ENCODE measurements at places on chromosomes 2 and 18.

- DNase-seq, result no peak
Observed at GRCh38 chr18:74529378-74529777, 4.9 kb upstream of the CNDP1 start.

GRCh38 chr2:125274718-125275117 is 1249.6 kb downstream of the CNTNAP5 start:
- no peak for DNase-seq

GRCh38 chr2:110674620-110675555 is 3.0 kb downstream of the BUB1 start:
- peak; percentile 26 for DNase-seq

DNA sequence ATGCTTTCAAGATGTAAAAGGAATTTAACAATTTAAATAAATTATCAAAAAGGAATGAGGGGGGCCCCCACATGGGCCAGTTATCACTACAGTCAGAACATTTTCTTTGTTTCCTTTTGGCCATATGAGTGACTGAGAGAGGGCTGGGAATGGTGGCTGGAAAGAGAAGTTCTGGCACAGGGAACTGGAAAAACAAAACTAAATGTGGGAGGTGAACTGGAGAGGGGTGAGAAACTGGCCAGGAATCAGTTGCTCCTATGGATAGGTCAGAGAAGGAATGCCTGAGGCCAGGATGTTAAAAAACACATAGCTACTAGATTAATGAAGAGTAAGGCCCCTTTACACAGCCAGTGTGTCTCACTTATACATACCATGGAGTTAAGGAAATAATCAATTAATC is 121.0 kb downstream of the RBMS1 start:
- no peak for DNase-seq

- DNase-seq, result no peak
Observed at GRCh38 chr2:239166201-239166834, 234.5 kb downstream of the HDAC4 start.

DNA sequence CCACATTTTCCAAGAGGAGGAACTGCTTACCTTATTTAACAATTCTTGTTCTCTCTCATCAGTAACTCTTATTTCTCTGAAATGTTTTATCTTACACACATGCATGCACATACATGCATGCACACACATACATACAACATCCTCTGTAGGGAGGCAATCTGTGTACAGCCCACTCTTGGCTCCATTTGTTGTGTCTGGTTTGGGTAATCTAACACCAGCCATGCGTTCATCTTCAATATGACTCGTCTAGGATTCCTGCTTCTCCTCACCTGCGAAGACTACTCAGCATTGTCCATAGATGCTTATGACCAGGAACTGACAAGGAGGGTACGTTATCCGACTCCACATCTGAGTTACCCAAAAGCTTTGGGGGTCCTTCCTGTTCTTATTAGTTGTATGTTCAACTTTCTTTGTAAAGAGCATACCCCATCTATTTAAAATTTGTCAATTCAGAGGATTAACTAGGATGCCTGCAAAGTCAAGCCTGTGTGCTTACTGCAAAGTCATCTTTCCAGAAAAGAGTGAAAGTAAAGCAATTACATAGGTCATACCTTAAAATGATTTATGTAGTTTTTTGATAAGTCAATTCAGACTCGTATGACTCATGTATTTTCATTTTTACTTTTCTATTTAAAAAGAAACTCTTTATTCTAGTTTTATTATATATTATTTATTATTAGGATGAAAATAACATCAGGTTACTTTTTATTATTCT is 18.2 kb downstream of the LYPD6B start:
- DNase-seq, result no peak

DNA sequence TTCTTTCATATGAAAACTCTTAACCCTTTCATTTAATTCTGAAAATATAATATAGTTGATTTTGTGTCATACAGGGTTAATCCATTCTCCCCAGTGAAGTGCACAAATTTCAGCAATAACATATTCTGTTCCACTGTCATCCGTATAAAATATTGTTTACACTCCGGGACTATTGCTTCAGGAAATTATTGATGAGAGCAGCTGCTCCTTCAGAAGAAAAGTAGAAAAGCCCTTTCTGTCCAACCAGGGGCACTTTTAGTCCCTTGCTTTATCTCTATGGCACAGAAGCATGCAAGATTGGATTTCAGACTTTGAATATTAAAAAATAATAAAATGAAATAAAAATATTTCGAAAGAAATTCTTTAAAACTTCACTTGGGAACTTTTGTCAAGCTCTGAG is 535.7 kb upstream of the SLC39A10 start:
- DNase-seq, result no peak

- DNase-seq, result peak; percentile 23
Observed at GRCh38 chr18:31244771-31245394, 73.1 kb upstream of the DSG1 start.

DNA sequence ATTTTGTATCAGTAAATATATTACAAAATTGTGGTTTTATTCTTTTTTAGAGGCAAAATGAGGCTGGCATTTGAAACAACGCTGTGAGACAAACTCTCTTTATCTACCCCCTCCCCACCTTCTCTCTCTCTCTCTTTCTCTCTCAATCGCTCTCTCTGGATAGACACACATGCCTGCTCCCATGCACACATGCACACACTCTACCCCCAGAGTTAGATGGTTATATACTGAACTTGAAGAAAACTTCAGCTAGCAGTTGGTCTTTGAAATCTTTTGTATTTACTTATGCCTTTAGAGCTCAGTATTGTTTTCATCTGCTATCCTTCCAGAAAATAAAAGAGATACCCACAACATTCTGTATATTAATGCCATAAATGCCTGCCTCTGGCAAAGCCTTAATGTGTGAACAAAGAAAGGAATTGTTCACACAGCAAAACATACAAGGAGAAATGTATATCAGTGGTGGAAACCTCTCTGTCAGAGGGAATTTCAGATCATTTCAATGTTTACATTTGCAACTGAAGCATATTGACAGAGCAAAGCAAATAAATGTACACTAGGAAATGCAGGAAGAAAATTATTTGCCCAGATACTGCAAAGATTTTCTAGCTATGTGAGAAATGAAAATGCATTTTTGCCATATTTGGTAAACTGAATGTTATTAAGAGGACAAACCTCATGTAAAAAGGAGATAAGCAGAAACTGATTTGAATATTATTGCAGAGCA is 217.0 kb upstream of the UBE2E3 start:
- no peak for DNase-seq

- no peak for DNase-seq
Observed at GRCh38 chr2:229099231-229099630, 171.9 kb downstream of the PID1 start.

GRCh38 chr18:26416652-26417150 is 131.7 kb downstream of the KCTD1 start:
- no peak for DNase-seq

- peak; percentile 32 for DNase-seq
Observed at GRCh38 chr2:29921560-29921915, at the start of gene ALK. Gene ALK, minus strand, starts transcription at chr2:29921586. Its CDS starts 927 bp downstream, at chr2:29920659.

GRCh38 chr2:140604788-140605187 is 1526.0 kb downstream of the LRP1B start:
- DNase-seq, result no peak

- peak; percentile 75 for DNase-seq
Observed at GRCh38 chr2:208025037-208025813, at the start of gene PLEKHM3. Gene PLEKHM3, minus strand, starts transcription at chr2:208025527. Its CDS starts 23,888 bp downstream, at chr2:208001639.

DNA sequence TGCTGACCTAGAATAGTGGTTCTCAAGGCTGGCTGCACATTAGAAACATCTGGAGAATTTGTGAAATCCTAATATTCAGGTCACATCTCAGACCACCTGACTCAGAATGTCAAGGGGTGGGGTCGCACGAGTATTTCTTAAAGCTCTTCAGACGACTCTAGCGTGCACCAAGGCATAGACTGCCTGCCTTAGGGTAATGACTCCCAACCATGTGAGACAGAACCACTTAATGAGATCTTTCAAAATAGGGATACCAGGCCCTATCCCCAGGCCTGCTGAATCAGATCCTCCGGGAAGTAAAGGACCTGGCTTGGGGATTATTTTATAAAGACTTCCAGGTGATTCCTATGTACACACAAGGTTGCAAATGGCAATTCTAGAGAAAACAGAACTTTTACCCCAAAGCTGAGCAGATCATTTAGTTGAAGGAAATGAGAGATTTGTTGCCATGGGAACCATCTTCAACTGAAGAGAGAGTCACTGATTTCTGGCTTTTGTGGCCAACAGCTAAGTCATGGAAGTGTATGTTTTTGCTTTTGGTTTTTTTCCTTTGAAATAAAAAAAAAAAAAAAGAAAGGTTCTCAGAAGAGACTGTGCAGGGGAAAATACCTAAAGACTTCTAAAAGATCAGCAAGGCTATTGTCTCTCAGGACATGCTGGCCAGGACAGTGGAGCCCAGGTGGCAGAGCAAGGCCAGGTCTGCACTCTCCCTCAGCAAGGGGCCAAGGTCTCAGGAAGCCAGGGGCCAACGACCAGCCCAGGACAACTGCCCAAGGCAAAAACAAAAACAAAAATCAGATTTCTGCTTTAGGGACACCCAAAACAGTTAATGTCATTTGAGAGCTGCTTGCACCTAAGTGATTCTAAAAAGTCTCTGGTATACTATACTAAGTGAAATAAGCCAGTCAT is 15.3 kb upstream of the LOXHD1 start:
- no peak for DNase-seq

GRCh38 chr2:203340791-203341487 is 12.7 kb downstream of the ABI2 start:
- DNase-seq, result no peak

- no peak for DNase-seq
Observed at GRCh38 chr18:3919396-3920061, 469.6 kb downstream of the TGIF1 start.

GRCh38 chr2:74149247-74149525 is 1.5 kb upstream of the BOLA3 start:
- no peak for DNase-seq

GRCh38 chr18:24659827-24660720 is 199.6 kb downstream of the HRH4 start:
- DNase-seq, result peak; percentile 16

DNA sequence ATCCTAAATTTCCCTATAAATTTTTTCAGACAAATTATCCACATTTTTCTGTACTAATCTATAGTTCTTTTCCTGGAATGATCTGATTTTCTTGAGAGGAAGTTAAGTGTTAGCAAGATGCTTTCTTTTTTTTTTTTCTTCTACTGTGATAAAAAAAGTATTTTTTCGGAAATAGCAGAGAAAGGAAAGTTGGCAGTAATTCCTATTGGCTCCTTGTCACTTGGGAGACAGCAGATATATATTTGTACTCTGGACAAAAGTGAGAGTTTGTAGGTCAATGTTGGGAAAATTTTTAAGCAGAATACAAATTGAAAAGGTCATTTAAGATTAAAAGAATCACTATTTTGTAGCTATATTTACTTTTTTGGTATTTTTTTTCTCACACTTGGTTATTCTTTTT is 635.7 kb upstream of the NRXN1 start:
- DNase-seq, result no peak

DNA sequence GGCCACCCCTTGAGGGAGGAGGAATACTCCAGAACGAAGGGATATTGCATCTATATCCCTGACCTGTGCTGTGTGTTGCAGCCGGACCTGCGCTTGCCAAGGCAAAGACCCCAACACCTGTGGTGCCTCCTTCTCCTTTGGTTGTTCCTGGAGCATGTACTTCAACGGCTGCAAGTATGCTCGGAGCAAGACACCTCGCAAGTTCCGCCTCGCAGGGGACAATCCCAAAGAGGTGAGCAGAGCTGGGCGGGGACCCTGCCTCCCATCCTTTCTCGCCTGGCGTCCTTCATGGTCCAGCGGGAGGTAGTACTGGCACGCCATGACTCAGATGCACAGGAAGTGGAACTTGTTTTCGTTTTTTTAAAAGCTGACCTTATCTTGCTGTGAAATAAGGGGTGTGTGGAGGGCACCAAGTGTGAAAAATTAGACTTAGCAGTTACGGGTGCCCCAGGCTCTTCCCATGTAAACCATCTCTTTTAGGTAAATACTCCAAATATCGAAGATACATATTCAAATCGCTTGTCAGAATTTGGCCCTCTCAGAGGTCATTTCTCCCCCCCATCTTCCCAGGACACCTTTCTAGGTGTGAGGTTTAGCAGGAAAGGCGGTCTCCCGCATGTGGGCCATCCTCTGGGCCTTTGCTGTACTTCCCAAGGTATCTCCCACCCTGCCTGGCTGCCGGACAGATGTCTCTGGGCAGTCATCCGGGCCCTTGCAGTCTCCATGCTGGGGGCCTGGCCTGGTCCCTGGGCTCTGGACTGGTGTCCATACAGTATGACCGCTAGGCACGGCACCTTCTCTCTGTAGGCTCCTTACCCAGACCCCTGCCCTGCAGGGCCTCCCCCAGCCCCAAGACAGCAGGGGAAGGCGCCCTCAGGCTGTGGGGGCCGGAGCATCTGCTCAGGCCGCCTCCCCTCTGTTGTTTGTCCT is 57.6 kb downstream of the BOLA3 start:
- no peak for DNase-seq

DNA sequence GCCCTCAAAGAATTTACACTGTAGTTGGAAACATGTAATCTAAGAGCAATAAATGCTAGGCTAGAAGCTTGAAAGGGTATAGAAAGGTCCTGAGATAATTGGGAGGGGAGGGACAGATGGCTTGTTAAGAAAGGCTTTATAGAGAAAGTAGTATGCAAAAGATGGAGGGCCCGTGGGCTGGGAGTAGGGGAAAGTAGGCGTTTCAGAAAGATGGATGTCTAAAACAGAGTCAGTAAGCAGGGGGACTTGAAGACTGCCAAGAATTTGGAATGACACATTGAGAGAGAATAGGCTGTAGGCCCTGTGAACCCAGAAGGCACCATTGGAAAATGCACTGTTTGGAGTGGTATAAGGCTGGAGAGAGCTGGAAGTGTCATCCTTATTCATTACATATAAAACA is 822 bp downstream of the PSMG2 start:
- peak; percentile 24 for DNase-seq

GRCh38 chr18:57586251-57587049 is at the start of gene FECH:
Gene FECH, minus strand, starts transcription at chr18:57586702. Its CDS starts 82 bp downstream, at chr18:57586620.
- DNase-seq, result peak; percentile 44

GRCh38 chr2:239397931-239398471 is 2.8 kb downstream of the HDAC4 start:
- no peak for DNase-seq

- DNase-seq, result no peak
Observed at GRCh38 chr2:77005522-77005921, 516.7 kb downstream of the LRRTM4 start.

GRCh38 chr2:129812071-129812470 is 167.4 kb upstream of the RAB6C start:
- peak; percentile 61 for DNase-seq

- DNase-seq, result no peak
Observed at GRCh38 chr18:28960146-28960545, 783.2 kb upstream of the CDH2 start.

GRCh38 chr2:36854241-36854640 is 112.1 kb downstream of the STRN start:
- no peak for DNase-seq

GRCh38 chr2:200051611-200051945 is 96.2 kb downstream of the MAIP1 start:
- no peak for DNase-seq

GRCh38 chr2:180412219-180412618 is 405.1 kb upstream of the CWC22 start:
- no peak for DNase-seq

DNA sequence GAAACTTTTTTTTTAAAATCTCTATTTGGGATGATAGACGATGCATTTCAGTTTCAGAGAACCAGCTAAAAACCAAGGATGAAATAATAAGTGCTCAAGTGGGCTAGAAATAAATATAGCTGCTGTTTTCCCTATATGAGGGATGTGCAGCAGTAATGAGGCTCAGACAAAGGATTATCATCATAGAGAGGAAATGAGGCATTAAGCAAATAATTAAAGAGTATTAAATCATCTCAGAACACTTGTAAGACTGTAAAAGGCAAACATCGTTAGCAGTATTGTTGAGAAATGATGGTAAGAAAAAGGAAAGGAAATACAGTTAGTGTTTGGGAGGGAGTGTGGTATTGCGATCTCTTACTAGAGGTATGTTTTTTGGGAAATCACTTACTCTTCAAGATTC is 233.5 kb downstream of the TGIF1 start:
- DNase-seq, result no peak
